ENCODE measurements at places on chromosomes 16 and 17.

- no peak for DNase-seq
These were observed 806 bp downstream of the IFT140 start for GRCh38 chr16:1610899-1611632.

GRCh38 chr16:83946781-83947566, 6.1 kb upstream of the OSGIN1 start:
- no peak for DNase-seq

DNA sequence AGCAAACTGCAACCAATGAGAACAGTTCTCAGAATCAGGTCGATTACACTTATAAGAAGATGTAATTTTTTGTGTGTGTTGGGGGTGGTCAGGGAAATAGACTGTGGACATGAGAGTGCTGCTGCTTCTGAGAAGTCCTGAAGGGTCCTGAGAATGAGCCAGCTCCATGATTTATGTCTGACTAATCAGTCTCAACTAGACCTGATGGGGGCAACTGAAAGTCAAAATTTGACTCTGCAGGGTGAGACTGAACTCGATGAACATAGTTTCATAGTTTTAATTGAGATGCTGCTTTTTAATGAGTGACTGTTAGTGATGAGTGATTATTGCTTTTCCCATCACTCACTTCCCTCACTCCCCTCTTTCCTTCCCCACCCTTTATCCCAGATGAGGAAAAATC, 37.3 kb downstream of the SMARCE1 start:
- DNase-seq = no peak

- no peak for DNase-seq
These were observed 65.2 kb downstream of the CYTH1 start for GRCh38 chr17:78716814-78717393.

GRCh38 chr17:42133461-42134041, 10.9 kb downstream of the HSPB9 start:
- DNase-seq = no peak

GRCh38 chr17:57662644-57663308, 82.3 kb downstream of the CCDC182 start:
- no peak for DNase-seq

DNA sequence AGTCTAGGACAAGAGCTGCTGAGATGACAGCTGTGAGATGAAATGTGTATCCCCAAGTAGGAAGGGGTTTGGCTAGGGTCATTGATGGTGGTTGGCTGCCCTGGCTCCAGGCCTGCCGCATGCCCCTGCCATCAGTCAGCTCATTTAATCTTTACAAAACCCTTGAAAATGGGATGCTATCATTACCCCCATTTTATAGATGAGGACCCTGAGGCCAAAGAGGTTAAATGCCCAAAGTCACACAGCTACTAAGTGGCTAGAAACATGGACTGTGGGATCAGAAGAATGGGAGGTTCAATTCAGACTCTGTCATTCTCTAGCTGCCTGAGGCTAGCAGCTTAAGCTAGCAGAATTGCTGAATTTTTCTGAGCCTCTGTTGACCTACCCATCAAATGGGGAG, 198.8 kb downstream of the MAF start:
- no peak for DNase-seq

- DNase-seq = no peak
These were observed 122.6 kb upstream of the RPL38 start for GRCh38 chr17:74080656-74081582.

DNA sequence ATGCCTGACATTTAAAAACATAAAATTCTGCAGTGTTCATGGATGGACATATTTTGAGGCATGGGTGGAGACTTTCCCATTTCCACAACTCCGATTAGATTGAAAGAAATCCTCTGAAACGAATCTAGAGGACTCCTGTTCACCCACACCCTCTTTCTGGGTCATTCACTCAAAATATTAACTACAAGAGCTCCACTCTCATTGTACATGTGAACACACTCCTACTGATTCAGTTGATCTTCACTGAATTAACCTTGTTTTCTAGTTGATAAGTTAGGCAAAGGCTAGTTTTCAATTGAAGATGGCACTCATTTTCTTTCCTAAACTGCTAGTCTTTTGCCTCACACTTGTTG, 44.1 kb downstream of the GRB7 start:
- DNase-seq = no peak
